ENCODE measurements at places on chromosomes 5 and 9.

GRCh38 chr5:154078272-154078671 lies 39.5 kb downstream of the MFAP3 start:
- DNase-seq, result no peak

- no peak for DNase-seq
These were observed 131.9 kb downstream of the UGCG start for GRCh38 chr9:112028242-112029221.

DNA sequence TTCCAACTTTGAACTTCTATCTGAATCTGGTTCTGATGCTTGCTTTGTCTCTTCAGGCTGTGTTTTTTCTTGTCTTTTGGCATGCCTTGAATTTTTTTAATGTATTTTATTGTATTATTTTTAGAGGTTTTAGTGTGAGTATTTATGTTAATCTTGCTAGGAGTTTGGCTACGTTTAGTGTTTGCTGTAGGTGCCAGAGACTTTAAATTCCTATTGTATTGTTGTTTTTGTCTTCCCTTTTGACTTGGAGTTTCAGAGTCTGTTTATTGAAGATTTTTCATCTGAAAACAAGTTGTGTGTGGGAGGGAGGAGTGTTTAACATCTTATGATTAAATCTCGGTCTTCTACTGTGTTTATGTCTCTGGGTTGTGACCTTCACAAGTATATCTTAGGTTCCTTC lies 956.8 kb downstream of the TLE1 start:
- no peak for DNase-seq

GRCh38 chr5:73519531-73520283 lies 21.5 kb downstream of the BTF3 start:
- peak; percentile 66 for DNase-seq

GRCh38 chr5:126998201-126998631 lies 32.1 kb downstream of the MARCHF3 start:
- peak; percentile 18 for DNase-seq

DNA sequence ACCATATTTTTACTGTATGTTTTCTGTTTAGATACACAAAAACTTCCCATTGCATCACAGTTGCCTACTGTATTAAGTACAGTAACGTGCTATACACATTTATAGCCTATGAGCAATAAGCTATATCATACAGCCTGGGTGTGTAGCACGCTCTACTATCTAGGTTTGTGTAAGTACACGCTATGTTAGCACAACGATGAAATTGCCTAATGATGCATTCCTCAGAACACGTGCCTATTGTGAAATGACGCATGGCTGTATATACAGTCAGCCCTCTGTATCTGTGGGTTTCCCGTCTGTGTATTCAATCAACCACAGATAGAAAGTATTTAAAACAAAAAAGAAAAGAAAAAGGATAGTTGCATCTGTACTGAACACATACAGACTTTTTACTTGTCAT lies 64.2 kb downstream of the SGCD start:
- no peak for DNase-seq

DNA sequence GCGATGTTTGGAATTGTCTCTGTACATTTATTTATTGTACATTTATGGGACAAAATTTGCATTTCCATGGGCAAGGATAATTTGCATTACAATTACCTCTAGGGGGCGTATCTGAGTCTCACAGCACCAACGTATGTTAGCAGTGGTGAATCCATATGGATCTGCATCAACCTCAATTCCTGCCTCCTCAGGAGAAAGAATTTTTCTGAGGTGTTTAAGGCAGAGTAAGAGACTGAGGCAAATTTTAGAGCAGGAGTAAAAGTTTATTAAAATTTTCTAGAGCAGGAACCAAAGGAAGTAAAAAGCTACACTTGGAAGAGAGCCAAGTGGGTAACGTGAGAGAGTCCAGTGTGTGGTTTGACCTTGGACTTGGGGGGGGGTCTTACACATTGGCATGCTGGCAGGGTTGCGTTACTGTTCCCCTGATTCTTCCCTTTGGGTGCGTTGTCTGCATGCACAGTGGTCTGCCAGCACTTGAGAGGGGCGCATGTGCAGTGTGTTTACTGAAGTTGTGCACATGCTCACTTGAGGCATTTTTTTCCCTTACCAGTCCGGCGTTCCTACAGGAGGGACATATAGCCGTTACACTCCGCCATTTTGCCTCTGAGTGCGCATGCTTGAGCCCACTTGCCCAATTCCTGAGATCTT lies 21.0 kb upstream of the RAB14 start:
- DNase-seq, result no peak

DNA sequence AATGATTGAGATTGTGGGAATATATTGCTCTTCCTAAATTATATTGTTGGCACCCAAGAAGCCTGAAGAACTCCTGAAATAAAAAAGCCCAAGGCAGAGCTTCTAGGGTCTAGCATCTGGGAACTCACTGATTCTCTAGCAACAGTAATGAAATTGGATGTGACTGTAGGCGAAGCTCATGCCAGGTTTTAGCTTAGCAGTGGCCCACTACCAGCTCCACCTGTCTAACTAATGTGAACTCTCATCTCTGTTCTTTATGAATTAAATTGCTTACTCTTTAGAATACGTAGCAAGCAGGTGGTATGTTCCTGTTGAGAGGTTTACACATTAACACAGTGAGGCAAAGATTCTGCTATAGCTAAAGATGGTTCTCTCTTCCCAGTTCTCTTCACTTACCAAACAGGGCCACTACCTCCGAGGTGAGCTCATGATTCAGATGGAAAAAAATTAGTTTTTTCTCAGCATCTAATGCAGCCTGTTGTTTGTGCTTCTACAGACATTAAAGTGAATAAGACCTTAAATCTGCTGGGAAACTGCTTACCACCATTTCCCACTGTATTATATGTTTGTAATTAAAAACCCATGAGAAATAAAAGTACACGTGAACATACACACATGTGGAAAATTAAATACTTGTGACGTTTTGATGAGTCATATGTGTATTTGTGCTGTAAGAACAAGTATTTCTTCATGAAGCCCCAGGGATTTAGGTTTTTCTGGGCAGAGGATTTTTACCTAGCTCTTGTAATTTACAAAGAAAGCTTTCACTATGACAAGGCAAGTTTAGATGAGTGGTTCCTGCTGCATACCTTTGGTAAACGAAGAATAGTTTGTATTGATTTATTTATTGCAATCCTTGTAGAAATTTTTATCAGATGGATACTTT lies 360.1 kb downstream of the KDM4C start:
- no peak for DNase-seq

DNA sequence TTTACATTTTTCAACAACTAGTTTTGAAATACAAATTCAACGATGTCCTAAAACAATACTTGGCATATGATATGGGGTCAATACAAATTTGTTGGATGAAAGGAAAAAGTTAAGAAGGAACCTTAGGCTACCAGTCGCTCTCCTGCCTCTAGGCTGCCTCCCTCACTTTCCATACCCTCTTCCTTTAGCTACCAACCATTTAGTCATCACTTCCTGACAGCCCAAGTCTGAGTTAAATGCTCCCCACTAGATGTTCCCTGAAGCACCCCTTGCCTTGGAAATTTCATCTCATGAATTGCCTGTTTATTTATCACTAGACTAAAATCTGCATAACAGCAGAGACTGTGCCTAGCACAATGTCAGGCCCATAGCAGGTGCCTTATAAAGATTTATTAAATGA lies 2.7 kb upstream of the LARS1 start:
- no peak for DNase-seq

GRCh38 chr5:50854082-50854481 lies 187.6 kb downstream of the PARP8 start:
- no peak for DNase-seq

GRCh38 chr5:138981131-138981530 lies 106.0 kb upstream of the LRRTM2 start:
- no peak for DNase-seq

DNA sequence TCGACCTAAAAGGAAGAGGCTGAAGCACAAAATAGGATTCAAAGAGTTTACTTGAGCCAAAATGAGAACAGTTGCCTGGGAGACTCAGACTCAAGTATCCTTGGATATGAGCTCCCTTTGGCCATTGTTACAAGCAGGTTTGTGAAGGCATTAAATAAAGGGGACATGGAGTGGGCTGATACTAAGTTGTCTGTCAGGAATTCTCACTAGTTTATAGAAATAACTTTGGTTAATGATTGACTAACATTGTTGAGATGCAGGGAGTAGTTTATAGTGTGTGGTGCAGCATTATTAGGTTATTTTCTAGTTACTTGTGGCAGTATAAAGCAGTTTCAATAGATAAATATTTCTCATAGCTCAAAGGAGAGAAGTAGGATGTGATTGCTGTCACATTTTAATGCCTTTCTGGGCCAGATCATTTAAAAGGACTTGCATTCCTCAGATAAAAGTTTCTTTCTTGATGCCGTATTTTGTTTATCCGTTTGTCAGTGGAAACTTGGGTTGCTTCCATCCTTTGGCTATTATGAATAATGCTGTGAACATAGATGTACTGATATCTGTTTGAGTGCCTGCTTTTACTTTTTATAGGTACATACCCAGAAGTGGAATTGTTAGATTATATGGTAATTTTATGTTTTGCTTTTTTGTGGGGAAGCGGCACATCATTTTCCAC lies 9.1 kb downstream of the AP3S1 start:
- DNase-seq, result no peak

DNA sequence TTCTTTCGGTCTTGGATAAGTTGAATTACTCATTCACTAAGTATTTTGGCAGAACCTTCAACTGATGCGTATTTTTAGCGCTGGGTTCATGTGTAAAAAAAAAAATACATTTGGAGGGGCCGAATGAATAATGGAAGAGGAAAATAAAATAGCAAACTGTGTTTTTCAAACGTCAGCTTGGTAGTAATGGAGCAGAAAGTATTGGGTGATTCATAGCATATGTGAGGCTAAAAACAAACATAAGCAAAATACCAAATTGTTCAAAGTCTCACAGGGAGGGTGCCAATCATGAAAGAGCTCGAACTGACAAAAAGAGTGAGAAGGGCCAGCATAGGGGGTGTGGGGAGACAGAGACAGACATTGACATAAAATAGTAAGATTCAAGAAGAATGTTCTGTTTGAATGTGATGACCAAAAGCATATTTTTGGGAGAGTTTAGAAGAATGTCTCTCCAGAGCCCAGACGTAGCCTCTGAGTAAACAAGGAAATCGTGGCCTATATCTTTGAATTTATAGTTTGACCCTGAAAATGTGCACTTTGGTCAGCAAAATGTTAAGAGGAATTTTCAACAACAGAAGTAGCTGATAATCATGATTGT lies 174.9 kb upstream of the HMHB1 start:
- DNase-seq, result no peak

- no peak for DNase-seq
These were observed 348.0 kb downstream of the MTRR start for GRCh38 chr5:8216921-8217320.

DNA sequence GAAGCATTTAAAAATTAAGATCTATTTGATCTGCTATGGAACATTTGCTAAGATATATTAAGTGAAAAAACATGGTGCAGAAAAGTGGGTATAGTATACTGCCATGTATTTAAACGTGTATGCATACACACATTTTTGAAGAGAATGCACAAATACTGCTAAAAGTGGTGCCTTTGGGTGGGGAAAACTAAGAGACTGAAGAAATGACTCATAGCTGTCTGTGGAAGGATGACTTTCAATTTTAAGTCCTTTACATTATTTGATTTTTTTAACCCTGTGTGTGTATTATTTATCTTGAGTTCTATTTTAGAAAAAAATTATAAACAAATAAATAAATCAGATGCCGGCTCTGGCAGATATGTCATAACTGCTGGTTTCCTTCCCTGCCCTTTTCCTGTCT lies 120.7 kb upstream of the SLIT3 start:
- no peak for DNase-seq

DNA sequence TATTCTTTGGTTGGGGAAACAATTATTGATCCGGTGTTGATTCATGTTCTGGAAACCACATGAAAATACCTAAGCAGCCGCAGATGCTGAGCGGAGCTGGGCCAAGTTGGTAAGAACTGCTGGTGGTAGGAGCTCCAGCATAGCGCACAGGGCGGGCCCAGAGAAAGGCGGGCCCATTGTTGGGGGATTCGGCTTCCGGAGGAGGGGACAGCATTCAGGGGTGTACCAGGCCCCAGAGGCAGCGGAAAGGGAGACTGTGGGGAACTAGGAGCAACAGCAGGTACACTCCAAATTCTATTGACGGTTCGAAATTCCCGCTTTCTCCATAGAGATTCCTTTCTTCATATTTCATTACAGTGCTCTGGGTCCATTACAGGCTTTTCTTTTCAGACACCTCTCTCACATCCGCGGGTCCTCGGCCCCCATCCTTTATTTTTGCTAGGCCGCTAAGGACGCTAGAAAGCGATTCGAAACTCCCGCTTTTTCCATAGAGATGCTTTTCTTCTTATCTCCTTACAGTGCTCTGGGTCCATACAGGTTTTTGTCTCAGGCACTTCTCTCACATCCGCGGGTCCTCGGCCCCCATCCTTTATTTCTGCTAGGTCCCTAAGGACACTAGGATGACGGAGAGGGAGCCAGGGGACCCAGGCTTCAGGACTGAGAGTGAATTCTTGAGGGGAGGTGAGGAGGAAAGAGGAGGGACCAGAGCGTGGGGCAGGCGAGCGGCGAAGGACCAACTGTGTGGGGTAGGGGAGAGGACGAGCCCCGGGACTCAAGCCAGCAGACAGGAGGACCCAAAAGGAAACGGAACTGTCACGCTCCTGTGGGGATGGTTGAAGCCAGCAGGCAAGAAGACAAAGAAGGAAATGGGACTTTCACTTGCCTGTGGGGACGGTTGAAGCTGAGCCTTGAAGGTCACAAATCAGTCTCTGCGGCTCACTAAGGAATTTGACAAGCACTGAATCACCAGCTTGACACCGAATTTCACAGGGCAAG lies at the start of gene CCDC152:
CCDC152 (plus strand) TSS at position 213 of the 996 bp plus-strand sequence. CDS start 2,304 bp downstream, outside the sequence.
- DNase-seq, result no peak

DNA sequence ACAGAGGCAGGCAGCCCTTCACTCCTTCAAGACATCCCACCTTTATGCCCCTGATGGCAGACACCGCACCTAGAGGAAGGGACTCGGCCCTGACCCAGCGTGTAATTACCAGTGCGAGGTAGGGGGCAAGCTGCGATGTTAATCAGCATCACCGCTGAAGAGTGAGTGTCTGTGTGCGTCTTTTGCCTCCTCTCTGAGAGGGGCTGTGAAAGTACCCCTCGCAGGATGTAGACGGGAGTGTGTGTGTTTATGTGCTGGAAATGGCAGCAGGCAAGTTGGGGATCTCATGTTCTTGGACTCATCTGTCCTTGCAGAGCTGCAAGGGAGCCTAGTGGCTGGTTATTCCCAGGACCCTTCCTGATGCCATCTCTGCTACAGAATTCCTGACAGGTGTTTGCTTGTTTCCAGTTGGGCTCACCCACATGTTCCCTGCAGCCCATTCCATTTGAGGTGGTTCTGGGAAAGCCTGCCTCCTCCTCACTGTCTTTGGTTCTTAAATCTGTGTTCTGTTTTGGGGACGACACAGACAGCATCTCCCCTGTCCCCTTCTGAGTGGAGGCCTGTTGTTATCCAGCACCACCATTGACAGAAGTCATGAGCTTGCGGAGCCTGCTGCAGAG lies 70.5 kb downstream of the ZNF618 start:
- DNase-seq, result no peak
